ENCODE measurements at places on chromosomes 6 and 20. TPM values are rescaled to one million over a fixed set of nuclear protein-coding genes. Genes with fewer than 3 reads are reported as not detected.

Gene DDAH2
- 26.8 TPM for total RNA-seq

Gene PSMB9
- 18.9 TPM for total RNA-seq

Gene CYP39A1
- not detected for total RNA-seq

Gene OLIG3
- total RNA-seq, result not detected

Gene WDR27
- total RNA-seq, result 11.4 TPM

Gene MOCS1
- total RNA-seq, result 2.2 TPM

Gene GPR63
- 0.32 TPM for total RNA-seq

Gene CCN2
- total RNA-seq, result 68.5 TPM

Gene RSPO3
- total RNA-seq, result 85.2 TPM

Gene FKBP1C
- total RNA-seq, result 2.0 TPM

Gene RAET1L
- 0.44 TPM for total RNA-seq

Gene NOX3
- total RNA-seq, result not detected

Gene PRDM13
- 0.84 TPM for total RNA-seq

Gene BNIP5
- not detected for total RNA-seq

Gene SLC17A5
- total RNA-seq, result 12.1 TPM

Gene BPIFB1
- total RNA-seq, result 0.08 TPM

Gene HNF4A
- total RNA-seq, result 15.4 TPM

Gene WFDC6
- total RNA-seq, result not detected

Gene KCNK17
- total RNA-seq, result not detected

Gene FAM209A
- 0.39 TPM for total RNA-seq

Gene MAS1
- total RNA-seq, result not detected

Gene ARHGAP40
- total RNA-seq, result not detected

Gene TBP
- total RNA-seq, result 15.2 TPM

Gene RAD21L1
- total RNA-seq, result not detected

Gene VARS2
- 13.3 TPM for total RNA-seq

Gene CDKAL1
- 3.2 TPM for total RNA-seq

Gene FOXA2
- total RNA-seq, result 17.8 TPM

Gene DNMT3B
- 5.2 TPM for total RNA-seq

Gene PDE10A
- total RNA-seq, result 25.5 TPM

Gene TRIM15
- not detected for total RNA-seq

Gene NRN1
- total RNA-seq, result 0.65 TPM

Gene CRISP2
- total RNA-seq, result not detected

Gene GSS
- total RNA-seq, result 55.8 TPM

Gene ID4
- 0.72 TPM for total RNA-seq

Gene NKX2-4
- total RNA-seq, result not detected

Gene PDE7B
- total RNA-seq, result 0.83 TPM

Gene RNF8
- total RNA-seq, result 23.7 TPM

Gene REM1
- total RNA-seq, result 0.82 TPM

Gene LHFPL5
- not detected for total RNA-seq

All from A549 treated with GW870086 at 1 μM for 4 hours (cell line).